ENCODE measurements at places on chromosomes 2 and 18. TPM values are rescaled to one million over a fixed set of nuclear protein-coding genes. Genes with fewer than 3 reads are reported as not detected.

- no peak for DNase-seq
These were observed 1.5 kb upstream of the IL1RL2 start for GRCh38 chr2:102185347-102185746.

DNA sequence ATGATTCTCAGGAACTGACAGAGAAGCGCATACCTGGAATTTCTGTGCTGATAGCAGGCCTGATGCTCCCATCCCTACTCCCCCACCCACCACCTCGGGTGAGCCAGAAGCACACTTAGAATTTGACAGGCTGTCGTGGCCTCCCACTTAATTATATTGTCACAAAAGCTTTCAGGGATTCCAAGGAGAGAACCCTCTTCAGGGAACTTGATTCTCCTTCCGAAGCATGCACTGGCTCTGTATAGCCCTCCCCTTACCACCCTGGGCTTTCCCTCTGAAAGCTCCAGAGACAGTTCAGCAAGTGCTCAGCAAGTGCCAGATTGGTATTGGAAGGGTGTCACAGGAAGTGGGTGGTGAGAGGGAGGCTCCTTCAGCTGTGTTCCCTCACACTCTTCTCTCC lies 252.5 kb upstream of the SIX2 start:
- no peak for DNase-seq

TDRD15 gene
- total RNA-seq, result 0.15 TPM

DNA sequence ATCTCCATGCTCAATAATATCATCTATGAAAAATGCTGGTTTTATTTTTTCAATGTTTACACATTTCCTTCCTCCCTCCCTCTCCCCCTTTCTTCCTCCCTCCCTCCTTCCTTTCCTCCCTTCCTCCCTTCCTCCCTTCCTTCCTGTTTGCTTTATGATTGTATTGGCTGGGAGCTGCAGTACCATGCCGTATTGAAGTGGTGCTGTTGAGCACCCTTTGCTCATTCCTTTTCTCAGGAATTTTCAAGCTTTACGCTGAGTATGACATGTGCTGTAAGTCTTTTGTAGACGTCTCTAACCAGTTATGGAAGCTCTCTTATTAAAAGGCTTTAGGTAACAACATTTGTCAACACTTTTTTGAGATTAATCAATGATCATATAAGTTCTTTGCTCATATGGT lies 100.4 kb downstream of the SNTG2 start:
- DNase-seq, result peak; percentile 7

DNA sequence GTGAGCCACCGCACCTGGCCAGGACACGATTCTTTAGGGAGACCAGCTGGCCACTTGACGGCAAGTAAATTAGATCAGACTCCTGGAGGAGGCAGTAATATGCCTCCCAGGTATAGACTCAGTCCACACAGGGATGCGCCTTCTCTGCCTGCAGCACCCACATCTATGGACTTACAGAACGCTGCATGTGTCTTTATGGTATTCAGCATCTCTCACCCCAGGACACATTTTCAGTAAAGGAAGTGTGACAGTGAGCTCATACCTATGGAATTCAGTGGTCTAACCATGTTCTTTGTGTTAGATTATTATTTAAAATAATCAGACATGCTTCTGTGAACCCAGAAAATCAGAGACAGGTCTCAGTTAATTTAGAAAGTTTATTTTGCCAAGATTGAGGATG lies 5.9 kb upstream of the NARS1 start:
- DNase-seq, result peak; percentile 27

RBFA gene
- 51.9 TPM for total RNA-seq

All from H4 (cell line).